Breast epithelium (tissue), 4 donors: ENCODE measurements at places on chromosomes 4 and X.
A peak's percentile ranks its signal among the peaks of the same experiment; 100 is the strongest.

DNA sequence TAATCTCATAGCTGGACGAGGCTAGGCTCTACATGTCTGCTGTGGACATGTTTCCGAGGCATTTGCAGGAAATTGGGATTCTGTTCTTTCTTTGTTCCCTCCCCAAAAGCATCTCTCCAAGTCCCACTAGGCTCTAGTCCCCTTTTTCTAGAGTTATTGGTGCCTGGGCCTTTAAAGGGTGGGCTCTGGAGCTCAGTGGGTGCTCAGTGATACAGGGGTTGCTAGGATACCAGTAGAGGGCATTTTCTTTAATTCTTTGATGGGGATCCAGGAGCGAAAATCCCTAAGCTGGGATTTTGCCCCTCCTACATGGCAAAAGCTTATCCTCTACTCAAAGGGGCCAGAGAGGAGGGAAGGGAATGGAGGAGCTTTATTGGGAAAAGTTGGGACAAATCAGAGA, 34.2 kb downstream of the ARHGEF9 start:
- no peak for DNase-seq
- H3K4me3 ChIP-seq, result no peak overlapping the region
- H3K4me1 ChIP-seq, result no peaks in the 10 kb centered on the region

GRCh38 chr4:138952411-138952810, 63.2 kb upstream of the NOCT start:
- no peaks in the 10 kb centered on the region for H3K36me3 ChIP-seq
- peak; percentile 35 for DNase-seq
- no peaks in the 10 kb centered on the region for H3K27me3 ChIP-seq

- H3K27ac ChIP-seq, result no peak overlapping the region
- DNase-seq, result no peak
- no peaks in the 10 kb centered on the region for H3K27me3 ChIP-seq
Measured at GRCh38 chr4:102723511-102723910, 37.3 kb downstream of the MANBA start.

- H3K36me3 ChIP-seq, result no peaks in the 10 kb centered on the region
- no peaks in the 10 kb centered on the region for H3K4me1 ChIP-seq
- no peak overlapping the region for H3K27ac ChIP-seq
- no peaks in the 10 kb centered on the region for H3K27me3 ChIP-seq
Measured at GRCh38 chr4:111610681-111611080, 534.6 kb upstream of the FAM241A start.

DNA sequence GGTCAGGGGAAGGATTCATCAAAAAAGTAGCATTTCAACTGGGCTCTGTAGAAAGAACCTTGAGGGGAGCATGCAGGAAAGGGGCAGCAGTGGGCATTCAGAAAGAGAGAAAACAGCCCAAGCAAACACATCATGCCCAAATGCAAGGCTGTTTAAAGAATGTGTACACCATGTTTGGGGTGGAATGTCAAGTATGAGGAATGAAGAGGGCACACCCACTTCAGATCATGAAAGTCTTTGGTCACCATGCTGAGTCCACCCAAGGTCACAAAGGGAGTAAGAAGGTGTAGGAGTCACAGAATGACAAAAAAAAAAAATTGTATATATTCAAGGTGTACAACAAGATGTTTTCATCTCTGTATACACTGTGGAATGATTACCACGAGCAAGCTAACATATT, 9.4 kb downstream of the S100G start:
- H3K27ac ChIP-seq, result no peak overlapping the region
- no peak overlapping the region for H3K4me3 ChIP-seq
- H3K27me3 ChIP-seq, result no peaks in the 10 kb centered on the region
